ENCODE measurements at places on chromosomes 6 and 20. TPM values are rescaled to one million over a fixed set of nuclear protein-coding genes. Genes with fewer than 3 reads are reported as not detected.

Gene LPA
- not detected for total RNA-seq

Gene PHF1
- total RNA-seq: 42.3 TPM

GRCh38 chr6:16504609-16505008 is 256.7 kb downstream of the ATXN1 start:
- DNase-seq: no peak
- peaks cover 46% of the 10 kb centered on the region for H3K4me1 ChIP-seq
- peaks cover 17% of the 10 kb centered on the region for H3K36me3 ChIP-seq
- H3K4me3 ChIP-seq: no peak overlapping the region

- peak overlapping the region; percentile 93 for H3K27ac ChIP-seq
- no peaks in the 10 kb centered on the region for H3K27me3 ChIP-seq
- H3K4me3 ChIP-seq: peak overlapping the region; percentile 94
Observed at GRCh38 chr6:119350952-119351372, 1.4 kb upstream of the MAN1A1 start.

DNA sequence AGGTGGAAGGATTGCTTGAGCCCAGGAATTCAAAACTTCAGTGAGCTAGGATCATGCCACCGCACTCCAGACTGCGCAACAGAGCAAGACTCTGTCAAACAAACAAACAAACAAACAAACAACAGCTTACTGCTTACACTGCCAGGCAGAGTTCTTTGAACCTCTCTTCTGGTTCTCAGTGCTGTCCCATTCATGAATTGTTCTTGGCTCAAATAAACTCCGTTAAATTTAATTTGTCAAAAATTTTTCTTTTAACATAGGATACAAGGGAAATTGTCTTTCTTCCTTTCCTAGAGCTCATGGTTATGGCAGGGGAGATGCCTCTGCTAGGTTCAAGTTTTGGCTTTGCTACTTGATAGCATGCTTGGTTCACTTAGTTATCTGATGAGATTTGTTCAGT is 29.7 kb upstream of the RFPL4B start:
- H3K4me3 ChIP-seq: no peak overlapping the region
- no peak for DNase-seq
- H3K4me1 ChIP-seq: no peaks in the 10 kb centered on the region
- peaks cover 6% of the 10 kb centered on the region for H3K27me3 ChIP-seq

- no peak overlapping the region for H3K4me3 ChIP-seq
- no peaks in the 10 kb centered on the region for H3K27me3 ChIP-seq
- no peak for DNase-seq
- peaks cover 5% of the 10 kb centered on the region for H3K36me3 ChIP-seq
- H3K27ac ChIP-seq: no peak overlapping the region
Observed at GRCh38 chr6:36374972-36375371, 12.5 kb downstream of the ETV7 start.

DNA sequence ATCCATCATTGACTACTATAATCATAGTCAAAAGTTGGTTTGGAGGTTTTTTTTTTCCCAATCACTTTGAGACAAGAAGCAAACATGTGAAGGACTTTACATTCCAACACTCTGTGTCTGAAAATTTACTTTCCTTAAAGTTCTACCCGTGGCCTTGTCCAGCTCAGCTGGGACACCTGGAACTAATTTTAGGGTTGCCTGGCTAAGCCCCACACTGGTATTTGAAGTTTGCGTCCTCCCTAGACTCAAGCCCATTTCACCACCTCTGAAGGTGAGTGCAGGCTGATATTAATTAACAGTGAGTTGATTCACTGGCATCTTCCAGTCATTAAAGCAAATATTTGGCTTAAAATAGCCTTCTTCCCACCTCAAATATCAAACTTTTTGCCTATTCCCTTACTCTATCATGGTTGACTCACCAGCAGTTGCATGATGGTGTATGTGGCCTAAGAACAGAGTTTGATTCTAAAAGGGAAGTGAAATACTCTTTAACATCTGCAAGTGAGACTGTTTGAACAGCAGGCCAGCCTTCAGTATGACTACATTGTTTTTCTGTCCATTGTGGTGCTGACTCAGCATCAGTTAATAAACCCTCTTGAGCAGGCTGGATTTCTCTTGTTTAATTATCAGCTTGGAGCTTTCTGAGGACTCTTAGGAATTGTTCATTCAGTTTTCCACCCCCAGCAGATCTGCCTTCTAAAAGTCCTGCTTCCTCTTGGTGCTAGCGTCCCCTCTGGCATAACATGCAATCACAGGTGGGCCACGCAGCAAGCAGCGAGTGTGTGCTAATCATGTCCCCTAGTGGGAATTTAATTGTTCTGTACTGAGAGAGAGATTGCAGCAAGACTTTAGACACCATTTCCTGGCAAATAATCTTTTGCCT is 1.8 kb upstream of the PRDM1 start:
- H3K27me3 ChIP-seq: peaks cover 2% of the 10 kb centered on the region
- H3K4me3 ChIP-seq: peak overlapping the region; percentile 18
- peak overlapping the region; percentile 82 for H3K27ac ChIP-seq
- H3K36me3 ChIP-seq: peaks cover 23% of the 10 kb centered on the region
- H3K4me1 ChIP-seq: peaks cover 57% of the 10 kb centered on the region

DNA sequence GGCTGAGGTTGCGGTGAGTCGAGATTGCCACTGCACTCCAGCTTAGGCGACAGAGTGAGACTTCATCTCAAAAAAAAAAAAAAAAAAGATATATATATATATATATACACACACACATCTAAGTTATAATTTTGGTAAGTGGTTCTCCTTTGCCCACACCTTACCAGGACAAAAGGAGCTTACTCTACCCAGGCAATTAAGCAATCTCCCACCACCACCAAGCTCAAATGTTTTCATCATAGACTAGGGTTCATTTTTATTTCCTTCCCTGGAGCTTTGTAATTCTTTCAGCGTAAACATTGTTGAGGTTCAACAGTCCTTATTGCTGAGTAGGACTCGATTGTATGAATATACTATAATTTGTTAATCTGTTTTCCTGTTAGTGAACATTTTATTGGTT is 23.5 kb downstream of the AMD1 start:
- no peak overlapping the region for H3K4me3 ChIP-seq
- no peaks in the 10 kb centered on the region for H3K27me3 ChIP-seq
- no peaks in the 10 kb centered on the region for H3K4me1 ChIP-seq
- peaks cover 51% of the 10 kb centered on the region for H3K36me3 ChIP-seq
- no peak for DNase-seq
